Stimulated activated CD4-positive, alpha-beta T cell treated with anti-CD3 and anti-CD28 coated beads, Interleukin-15, amount 100 ng/mL, for 1 hour (primary cell): ENCODE measurements at places on chromosomes 7 and 10.

DNA sequence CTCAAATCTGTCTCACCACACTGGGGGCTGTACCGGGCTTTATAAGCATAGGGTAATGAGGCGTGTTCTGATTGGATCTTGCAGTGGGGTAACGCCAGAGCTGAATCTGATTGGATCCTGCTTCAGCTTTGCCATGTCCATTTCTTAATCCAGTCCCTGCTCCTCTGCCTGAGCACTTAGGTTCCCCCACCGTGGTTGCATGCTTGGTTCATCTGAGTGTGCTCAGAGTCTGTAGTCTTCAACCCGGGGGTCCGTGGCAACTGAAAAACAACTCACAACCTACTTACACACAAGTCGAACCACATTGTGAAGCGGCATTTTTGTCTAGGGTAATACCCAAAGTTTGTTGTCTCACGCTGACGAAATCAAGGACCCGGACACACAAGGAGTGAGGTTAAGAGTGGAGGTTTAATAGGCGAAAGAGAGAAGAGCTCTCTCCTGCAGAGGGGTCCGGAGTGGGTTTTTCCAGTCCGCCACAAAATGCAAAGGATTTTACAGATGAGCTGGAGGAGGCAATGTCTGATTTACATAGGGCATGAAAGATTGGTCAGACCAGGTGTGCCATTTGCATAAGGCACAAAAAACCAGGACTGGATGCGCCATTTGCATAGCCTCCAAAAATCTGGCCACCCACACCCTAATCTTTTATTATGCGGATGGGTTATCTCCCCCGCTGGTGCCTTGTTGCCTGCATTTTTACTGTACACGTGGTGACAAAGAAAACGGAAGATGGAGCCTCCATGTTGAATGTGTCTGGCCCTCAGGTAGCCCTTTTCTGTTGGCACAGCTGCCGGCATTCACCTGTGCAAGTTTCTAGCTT is 641.8 kb upstream of the FOXK1 start:
- no peak for DNase-seq

DNA sequence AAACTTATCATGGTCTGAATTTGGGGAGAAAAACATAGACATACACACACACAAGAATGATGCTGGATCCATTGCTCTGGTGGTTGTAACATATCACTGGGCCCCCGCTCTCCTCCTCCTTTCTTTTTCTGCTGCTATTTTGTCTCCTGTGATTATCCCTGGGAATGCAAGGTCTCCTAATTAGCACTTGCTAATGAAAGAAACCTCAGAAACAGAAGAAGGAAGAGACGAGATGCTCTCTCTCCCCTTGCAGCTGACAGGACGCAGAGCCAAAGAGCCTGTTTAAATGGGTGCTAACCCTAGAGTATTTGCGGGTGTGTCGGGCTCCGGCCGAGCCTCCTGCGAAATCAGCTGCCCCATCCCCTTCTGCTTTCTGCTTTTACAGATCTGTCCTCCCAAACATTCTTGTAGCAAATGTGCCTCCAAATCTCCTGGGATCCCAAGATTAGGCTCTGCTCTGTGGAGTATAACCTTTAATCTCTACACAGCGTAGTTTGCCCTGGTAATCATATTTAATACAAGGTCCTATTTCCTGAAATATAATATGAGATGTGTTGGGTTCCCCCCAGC is 81.5 kb downstream of the FRMPD2 start:
- DNase-seq, result no peak

- DNase-seq, result no peak
Observed at GRCh38 chr10:49662169-49662830, 17.2 kb upstream of the C10orf53 start.

DNA sequence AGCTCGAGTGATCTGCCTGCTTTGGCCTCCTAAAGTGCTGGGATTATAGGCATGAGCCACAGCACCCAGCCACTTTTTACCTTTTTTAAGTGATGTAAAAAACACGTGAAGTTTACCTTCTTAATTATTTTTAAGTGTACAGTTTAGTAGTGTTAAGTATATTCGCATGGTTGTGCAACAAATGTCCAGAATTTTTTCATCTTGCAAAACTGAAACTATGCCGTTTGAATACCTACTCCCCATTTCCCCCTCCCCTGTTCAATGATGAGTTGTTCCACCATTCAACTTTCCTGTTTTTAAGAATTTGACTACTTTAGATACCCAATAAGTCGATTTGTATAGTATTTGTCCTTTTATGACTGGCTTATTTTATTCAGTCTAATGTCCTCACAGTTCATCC is 10.9 kb downstream of the NRBF2 start:
- no peak for DNase-seq

DNA sequence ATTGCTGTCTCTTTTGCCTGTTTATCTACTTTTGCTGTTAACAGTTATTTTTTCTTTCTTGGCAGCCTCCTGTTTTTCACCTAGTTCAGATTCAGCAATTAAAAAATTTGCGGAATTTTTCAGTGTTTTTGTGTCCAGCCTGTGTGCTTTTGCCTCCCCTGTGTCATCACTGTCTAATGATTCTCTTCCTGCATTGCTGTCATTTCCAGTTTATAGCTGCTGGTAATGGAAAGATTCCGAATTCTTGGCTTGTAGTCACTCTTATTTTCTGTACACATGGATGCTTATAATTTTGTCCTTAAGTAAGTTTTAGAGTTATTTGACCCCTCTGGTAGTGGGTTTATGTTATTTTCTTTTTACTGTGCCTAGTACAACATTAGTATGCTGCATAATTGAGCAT is 25.1 kb downstream of the GLRX3 start:
- DNase-seq, result no peak

- no peak for DNase-seq
Observed at GRCh38 chr7:18177815-18178660, 150.4 kb upstream of the PRPS1L1 start.

- DNase-seq, result no peak
Observed at GRCh38 chr10:130882906-130883305, 428.6 kb downstream of the TCERG1L start.

DNA sequence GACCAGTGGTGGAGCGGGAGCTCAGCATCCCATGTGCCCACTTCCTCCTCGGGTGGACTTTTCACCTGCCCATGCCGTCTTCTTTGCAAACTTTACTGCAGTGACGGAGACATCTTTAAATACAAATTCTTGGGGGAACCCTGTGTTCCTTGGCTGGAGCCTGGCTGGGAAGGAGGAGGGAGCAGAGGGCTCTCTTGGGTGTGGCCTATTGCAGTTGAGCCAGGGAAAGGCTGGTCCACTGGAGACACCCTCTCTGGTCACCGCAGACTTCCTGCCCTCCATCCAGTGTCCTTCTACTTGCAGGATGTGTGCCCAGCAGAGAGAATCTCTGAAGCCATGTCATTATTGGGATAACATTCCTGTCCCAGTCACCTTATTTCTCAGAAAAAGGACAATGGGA is 67.3 kb downstream of the TCF7L2 start:
- no peak for DNase-seq

- no peak for DNase-seq
Observed at GRCh38 chr7:127717502-127718339, 65.7 kb downstream of the SND1 start.

- DNase-seq, result no peak
Observed at GRCh38 chr10:24701447-24701846, 22.2 kb downstream of the ARHGAP21 start.

- no peak for DNase-seq
Observed at GRCh38 chr7:129169171-129169671, 19.2 kb upstream of the SMO start.

DNA sequence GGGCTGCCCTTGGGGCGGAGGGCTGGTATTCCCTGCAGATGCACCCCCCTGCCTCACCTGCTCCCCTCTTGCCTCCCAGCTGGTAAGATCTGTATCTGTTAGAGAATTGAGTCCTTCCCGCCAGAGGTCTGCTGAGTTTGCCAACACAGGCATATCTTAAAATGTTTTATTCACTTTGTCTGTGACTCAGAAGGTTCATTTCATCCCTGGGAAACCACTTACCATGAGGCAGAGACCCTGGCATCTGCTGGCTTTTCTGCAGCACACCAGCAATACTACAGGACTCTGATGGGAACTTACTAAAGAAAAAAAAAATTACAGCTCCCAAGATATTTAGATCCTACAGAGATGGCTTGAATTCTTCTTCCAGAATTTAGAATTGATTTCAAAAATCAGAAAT is 131.3 kb downstream of the PLPP4 start:
- no peak for DNase-seq

DNA sequence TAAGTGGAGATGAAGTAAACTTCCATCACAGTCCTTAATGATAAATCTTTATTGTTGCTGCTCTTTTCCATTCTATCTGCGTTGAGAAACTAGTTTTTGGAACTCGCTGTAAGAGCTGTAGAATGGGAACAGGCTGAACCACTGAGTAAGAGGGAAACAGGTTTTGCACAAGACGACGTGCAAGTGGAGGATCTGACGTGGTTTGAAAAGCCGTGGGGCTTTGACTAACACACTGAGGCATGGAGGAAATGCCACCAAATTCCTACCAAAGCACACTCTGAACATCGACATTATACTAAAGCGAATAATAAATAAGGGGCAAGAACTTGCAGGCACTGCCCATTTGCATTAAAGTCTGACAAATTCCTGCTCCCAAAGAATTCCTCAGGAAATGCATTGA is 160.6 kb downstream of the KLF6 start:
- DNase-seq, result no peak

DNA sequence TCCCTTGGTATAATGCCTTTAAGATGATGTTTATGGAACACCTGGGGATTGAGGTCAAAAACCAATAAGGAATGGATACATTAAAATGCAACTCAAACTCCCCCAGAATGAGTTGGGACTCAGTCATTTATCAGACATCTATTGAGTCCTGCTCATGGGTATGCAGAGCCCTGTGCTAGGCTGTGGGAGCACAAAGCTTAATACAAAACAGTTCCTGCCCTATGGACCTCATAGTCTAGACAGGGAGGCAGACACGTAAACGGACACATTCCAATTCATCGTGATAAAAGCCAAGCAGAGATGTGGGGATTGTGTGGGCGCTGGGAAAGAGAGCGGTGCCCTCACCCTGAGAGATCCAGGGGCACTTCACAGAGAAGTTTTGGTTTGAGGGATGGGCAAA is 181.7 kb downstream of the PTEN start:
- no peak for DNase-seq

DNA sequence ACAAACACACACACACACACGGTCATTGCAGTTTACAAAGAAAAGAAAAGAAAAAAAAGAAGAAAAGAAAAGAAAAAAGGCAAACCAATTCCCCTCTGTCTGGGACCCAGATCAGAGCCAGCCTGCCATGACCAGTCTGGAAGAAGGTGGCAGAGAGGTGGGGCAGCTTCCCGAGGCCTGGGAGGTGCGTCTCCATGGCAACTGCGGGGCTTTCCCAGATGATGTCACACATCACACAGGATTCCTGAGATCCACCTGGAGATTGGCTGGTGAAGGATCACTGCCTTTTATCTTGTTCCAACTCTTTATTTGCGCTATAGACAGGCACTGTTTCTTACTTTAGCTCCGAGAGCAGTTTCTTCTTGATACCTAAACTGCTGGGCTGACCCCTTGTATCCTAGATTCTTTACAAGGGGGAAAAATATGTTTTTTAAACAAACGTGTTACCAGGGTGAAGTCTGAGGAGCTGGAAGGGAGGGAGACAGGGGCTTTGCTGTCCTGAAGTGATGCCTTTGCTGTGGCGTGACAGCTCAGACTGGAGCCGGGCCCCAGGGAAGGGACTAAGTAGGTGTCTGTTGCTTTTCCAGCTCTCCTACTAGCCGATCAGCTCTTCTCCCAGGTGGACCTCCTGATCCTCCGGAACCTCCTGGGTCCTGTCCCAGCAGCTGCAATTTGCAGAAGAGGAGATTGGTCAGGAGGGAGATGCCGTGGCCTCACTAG is 298.5 kb downstream of the KLF6 start:
- no peak for DNase-seq

GRCh38 chr7:92815412-92815811 is 21.0 kb downstream of the CDK6 start:
- no peak for DNase-seq

DNA sequence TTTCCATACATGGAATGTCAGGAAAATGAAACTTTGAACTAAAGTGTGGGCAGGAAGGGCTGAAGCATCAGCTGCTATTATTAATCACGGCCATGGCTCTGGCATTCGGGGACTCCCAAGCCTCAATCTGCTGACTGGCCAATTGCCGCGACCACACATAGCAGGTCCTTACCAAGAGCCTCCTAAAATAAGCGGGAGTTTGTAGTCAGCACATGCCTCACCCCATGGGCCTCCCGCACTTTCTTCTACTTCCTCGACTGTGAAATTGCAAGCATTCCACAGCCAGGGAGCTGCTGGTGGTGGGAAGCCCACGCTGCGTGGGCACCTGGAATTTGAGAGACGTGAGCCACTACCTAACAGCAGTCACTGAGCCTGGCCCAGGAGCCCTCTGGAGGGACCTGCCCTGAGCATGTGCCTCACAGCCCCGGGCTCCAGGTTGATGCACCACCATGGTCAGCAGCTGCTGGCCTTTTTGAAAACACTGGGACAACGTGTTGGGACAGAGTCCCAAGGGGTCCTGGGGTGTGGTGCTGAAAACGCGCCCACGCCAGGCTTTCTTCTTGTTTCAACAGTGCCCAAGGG is 211.4 kb downstream of the TNS3 start:
- no peak for DNase-seq

DNA sequence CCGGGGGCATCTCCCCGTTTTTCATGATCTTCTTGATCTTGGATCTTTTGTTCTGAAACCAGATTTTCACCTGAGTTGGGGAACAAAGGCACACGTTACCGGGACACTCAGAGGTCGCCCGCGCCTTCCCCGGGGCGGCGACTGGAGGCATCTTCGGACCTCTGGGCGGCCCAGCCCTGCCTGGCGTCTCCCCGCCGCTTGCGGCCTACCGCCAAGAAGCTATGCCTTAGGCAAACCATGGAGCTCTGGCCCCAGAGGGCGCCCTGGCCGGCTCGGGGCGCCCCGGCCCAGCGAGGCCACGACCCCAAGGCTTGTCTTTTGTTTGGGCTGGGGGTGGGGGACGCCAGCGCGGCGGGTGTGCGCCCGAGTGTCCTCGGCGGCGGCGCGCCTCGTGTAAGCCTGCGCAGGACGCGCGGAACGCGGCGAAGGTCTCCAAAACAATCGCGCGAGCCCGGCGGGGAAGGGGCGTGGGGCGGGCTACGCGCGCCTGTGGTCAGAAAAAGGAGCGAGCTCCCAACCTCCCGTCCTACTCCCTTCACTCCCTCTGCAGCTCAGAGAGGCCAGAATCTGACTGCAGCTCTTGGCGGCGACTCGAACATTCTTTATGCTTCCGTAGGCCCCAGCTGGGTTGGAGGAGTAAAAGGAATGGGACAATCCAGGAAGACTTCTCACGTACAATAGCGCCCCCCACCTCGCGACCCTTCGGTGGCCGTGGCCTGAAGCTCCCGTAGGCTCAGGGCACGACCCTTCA is 3.5 kb downstream of the DLX5 start:
- no peak for DNase-seq
